ENCODE measurements at places on chromosomes 2 and 18.

GRCh38 chr18:42914476-42914875 lies 201.0 kb downstream of the RIT2 start:
- no peak for DNase-seq

DNA sequence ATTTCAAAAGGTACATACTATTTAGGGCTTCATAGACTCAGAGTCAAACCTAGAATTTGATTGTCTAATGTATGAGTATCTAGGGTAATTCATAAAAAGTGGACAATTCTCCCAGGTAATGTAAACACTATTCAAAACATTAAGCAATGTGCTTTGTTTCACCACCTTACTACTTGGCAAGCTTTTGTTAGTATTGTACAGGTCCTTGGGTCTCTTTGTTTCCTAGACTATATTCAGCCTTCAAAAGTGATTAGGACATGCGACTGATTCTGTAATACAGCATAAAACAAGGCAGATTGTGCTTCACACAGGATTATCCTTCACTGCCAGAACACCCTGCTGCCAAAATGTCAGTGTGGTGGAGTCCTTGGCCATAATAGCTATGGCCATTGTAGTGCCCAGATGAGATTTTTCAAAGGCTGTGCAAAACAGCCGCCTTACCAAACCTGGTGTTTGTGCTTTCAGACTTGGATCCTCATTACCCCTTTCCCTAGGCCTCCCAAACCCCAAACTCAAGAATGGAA lies 90.1 kb upstream of the CAVIN2 start:
- DNase-seq, result no peak

DNA sequence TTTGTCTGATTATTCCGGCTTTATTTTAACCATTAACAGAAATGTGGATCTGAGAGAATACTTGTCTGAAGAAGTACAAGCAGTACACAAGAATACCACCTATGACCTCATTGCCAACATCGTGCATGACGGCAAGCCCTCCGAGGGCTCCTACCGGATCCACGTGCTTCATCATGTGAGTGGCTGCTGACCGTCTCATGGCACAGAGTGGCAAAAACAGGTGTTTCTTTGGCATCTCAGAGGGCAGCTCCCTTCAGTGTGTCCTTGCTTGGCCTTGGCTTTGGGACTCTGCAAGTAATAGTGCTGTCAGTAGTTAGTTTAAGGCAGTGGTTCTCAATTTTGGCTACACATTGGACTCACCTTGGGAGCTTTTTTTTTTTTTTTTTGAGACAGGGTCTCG lies 23.1 kb downstream of the SFTPB start:
- no peak for DNase-seq

DNA sequence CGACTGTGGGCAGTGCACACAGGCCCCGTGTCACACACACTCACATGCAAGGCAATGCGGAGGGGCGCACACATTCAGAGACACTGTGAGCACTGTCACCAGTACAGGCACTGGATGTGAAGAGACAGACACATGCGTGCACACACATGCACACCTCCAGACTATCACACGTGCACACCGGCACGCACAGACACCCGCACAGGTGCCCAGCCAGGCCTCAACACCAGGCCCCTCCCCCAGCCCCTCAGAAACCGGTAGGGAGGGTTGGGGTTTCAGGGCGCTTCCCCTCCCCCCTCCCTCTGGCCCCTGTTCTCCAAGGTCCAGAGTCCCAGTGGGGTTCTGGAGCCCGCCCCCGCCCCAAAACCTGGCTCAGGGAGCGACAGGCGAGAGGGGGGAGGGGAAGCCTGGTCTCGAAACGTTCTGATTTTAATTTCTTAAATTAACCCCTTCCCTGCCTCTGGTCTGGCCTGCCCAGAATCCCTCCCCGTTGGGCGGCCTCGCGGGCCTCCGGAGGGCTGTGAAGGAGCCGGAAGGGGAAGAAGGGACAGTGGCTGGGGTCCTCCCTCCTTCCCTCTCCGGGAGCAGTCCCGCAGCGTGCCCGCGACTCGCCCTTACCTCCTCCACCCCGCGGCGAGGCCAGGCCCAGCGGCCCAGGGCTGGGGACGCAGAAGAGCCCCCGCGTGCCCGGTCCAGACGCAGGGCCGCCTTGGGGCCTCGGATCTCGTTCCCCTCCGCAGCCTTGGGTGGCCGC lies 558 bp downstream of the FBXO41 start:
- peak; percentile 13 for DNase-seq

GRCh38 chr2:6103949-6104348 lies 411.8 kb downstream of the SOX11 start:
- DNase-seq, result no peak

GRCh38 chr18:79884963-79885728 lies 66.3 kb downstream of the SLC66A2 start:
- no peak for DNase-seq

DNA sequence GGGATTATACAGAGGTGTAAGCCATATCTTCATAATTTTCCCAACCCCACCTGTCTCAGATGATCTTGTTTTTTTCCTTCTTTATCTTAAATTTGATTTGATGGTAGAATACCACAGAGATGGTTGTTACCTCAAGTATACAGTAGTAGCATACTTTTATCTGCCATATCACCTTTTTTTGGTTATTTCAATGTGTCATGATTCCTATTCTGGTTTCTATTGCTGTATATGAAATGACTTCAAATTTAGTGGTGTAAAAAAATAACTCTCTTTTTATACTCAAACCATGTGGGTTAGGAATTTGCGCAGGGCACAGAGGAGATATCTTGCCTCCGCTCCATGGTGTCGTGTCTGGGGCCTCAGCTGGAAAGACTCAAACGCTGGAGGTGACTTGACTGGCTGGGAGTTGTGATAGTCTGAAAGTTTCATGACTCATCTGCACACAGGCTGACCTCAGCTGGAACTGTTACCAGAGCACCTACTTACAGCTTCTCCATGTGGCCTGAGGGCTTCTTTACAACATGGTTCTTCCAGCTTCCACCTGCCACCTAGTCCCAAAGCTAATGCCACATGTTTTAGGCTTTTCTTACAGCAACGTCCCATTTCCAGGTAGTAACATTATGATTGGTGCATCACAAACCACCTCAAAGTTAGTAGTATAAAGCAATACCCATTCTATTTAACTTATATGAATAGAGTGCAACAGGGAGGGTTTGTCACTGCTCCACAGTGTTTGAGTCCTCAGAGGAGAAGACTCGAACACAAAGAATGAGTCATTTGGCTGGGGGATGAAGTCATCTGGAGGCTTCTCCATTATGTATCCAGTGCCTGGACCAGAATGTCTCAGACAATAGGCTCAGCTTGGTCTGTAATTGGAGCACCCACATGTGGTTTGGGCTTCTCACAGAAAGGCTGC lies 82.3 kb upstream of the XPO1 start:
- no peak for DNase-seq

DNA sequence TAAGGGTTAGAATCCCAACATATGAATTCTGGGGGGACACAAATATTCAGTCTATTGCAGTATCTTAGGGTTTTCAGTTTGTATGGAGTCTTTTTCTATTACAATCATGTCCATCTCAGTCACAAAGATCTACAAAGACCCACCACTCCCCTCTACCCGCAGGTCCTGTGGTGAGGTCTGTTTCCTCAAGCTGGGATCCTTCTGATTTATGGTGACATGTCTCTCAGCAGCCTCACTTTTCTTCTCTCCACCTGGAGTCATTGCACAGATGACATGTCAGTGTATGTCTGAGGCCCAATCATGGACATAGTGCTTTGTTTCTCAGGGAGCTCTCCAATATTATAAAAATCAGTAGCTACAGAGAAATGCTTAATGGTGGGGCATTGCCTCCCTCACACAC lies 113.4 kb upstream of the RAB27B start:
- DNase-seq, result no peak

DNA sequence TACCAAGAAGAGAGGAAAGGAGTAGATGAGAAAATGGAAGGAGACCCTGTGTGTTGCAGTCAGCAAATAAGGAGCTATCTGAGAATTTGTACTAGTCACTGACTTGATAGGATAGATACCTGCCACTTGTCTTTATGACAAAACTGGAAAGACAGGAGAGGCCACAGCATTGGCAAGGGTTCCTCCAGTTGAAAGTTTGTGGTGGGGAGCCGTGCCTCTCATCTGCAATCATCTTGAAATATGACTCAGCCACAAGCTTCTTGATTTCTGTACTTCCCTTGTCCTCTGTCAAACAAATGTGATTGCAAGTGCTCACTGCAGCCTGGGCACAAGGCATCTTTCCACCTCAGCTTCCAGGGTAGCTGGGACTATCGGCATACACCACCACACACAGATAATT lies 99.1 kb downstream of the GREB1L start:
- no peak for DNase-seq

- no peak for DNase-seq
These were observed 2127.8 kb upstream of the CELF4 start for GRCh38 chr18:39693359-39693758.

DNA sequence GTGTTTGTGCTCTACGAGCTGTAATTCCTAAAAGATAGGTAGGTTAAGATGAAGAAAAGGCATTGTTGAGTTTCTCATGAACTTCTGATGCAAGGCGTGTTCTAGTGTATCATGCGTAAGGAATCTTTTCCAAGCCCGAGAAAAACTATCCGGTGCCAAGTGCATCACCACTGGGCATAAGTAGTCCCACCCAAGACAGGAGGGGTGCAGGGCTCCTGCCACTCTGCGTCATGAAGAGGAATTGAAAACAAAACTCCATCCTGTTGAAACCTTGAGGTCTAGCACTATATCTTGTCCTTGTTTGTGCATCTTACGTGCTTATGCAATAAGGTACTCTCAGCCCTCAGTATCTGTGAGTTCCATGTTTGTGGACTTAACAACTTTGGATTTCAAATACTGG lies 45.7 kb downstream of the RAB31 start:
- DNase-seq, result no peak

GRCh38 chr2:70921839-70922234 lies 13.9 kb upstream of the ATP6V1B1 start:
- DNase-seq, result no peak

DNA sequence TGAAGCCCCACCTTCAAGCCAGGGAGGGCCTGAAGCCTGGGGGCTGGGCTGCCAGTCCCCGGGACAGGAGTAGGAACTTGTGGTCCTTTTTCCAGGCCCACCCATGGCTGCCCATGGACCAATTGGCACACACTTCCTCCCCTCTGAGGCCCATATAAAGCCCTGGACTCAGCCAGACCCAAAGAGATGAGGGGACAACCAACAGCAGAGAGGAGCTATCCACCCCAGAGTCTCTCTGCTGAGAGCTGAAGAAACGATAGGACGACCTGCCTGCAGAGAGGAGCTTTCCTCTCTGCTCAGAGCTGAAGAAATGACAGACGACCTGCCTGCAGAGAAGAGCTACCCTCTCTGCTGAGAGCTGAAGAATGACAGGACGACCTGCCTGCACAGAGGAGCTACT lies 43.8 kb upstream of the PEX13 start:
- no peak for DNase-seq

GRCh38 chr2:127641846-127642507 lies 4.0 kb upstream of the GPR17 start:
- no peak for DNase-seq

DNA sequence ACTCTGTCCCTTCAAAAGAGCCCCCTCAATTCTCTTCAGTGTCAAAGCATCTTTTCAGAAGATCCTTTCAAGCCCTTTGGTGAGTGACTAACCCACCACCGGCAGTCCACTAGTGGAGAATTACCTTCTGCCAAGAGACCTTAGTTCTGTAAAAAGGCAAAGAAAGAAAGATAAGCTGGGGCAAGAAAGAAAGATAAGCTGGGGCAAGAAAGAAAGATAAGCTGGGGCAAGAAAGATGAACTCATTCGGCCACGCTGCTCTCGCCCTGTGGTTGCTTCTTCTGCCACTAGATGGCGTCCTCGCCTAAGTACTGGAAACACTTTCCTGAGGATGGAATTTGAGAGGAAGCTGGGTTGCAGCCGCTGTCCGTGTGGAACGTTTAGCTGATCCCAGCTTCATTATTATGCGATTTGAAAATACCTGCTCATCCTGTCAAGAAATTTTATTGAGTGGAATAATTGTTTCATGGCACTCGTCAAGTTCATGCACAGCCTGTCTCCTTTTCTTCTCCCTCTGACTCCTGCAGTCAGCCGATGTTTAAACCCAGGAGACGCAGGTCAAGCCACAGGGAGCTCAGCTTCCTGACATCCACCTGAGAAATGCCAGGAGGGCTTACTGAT lies 17.3 kb upstream of the ANXA4 start:
- peak; percentile 81 for DNase-seq

GRCh38 chr18:46344416-46345180 lies 240.4 kb downstream of the HAUS1 start:
- no peak for DNase-seq

- DNase-seq, result peak; percentile 64
These were observed 32.2 kb downstream of the QPCT start for GRCh38 chr2:37376421-37377186.

- DNase-seq, result no peak
These were observed 135.2 kb upstream of the NT5C1B start for GRCh38 chr2:18724371-18725145.

- DNase-seq, result no peak
These were observed 17.1 kb downstream of the EPB41L5 start for GRCh38 chr2:120029672-120030640.

DNA sequence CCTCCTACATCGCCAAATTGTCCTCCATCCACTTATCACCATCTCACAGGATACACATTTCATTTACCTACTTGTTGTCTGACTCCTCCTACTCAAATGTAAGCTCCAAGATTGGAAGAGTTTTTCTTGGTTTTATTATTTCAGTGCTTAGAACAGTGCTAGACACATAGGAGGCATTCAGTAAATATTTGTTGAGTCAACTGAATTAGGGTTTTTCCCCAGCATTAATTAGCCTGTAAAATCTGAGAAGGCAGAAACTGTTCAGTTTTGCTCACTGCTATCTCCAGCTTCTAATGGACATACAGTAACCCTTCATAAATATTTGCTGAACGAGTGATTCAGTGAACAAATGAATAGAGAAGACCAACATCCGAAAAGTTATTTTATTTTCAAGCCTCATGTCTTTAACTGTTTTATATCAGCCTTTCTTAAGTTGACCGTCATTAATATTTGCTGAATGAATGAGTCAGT lies 800 bp downstream of the TTC21B start:
- DNase-seq, result no peak

DNA sequence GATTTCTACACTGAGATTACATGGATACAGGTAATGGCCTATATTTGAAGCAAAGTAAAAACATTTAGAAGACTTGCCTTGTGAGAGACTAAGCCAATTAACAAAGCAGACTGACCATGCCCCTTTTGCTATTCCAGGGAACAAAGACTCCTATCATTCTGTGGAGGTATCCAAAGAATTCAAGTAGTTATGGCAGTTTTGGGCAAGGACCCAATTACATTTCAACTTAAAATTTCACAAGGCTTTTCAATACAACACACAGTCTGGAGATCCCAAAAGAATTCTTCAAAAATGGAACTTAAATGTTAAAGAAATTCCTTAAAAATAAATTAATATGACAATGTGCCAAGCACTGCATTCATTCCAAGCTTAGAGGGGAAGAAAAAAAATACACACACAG lies 109.2 kb upstream of the CHRNA1 start:
- DNase-seq, result no peak

Data from CD8-positive, alpha-beta memory T cell (primary cell).